ENCODE measurements at places on chromosomes 12 and 14.

- DNase-seq, result no peak
Measured at GRCh38 chr12:32418903-32419519, 19.7 kb downstream of the FGD4 start.

GRCh38 chr12:29073631-29074239 lies 75.3 kb upstream of the FAR2 start:
- DNase-seq, result no peak

DNA sequence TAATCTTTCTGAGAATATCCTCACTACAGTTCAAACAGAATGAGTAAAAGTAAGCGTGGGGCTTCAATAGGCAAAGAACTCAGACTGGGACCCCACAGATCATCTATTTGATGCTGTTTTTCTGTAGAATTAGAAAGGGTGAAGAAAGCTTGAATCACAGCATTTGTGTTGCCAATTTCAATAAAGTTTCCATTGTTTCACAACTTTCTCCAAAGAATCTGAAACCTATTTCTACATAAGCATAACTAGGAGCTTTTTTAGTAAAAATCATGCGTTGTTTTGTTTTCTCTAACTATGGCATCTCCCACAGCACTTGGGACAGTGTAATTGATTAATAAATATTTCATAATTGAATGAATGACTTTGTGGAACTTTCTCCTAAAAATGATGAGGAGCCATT lies 16.7 kb upstream of the NEDD1 start:
- DNase-seq, result no peak

GRCh38 chr12:3313675-3314663 lies 177.0 kb upstream of the PRMT8 start:
- peak; percentile 6 for DNase-seq

DNA sequence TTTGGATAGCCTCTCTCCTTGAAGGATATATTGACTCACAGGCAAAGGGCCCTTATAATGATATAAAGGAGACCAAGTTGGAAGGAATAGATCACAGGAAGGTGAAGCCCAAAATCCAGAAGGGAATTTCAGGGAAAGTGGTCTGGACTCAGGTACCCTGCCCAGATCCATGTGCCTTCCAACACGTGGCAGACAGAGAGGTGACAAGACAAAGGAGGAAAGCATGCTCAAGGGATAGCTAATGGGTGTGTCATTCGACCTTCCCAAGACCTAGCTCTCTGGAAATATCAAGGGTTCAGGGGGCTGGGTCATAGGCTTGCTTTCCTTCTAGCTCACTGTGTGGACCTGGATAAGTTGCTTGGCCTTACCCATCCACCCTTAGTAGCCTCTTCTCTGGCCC lies 214.3 kb downstream of the ZFP36L1 start:
- no peak for DNase-seq

- DNase-seq, result no peak
Measured at GRCh38 chr14:103537175-103537990, 8.4 kb downstream of the TRMT61A start.

DNA sequence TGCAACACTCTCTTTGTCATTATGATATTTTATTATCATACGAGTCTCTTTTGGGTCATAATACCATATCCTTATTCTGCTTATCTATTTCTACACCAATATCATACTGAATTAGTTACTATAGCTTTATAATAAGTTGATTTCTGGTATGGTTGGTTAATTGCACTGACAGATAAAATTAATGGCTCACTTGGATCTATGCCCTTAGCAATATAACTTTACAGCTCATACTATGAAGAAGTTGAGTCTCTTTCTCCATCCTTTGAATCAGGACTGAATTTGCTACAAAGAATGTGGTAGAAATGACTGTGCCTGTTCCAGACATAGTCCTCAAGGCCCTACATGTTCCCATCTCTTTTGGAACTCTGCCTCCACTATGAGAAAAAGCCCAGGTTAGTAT lies 139.7 kb upstream of the DYRK2 start:
- DNase-seq, result no peak

DNA sequence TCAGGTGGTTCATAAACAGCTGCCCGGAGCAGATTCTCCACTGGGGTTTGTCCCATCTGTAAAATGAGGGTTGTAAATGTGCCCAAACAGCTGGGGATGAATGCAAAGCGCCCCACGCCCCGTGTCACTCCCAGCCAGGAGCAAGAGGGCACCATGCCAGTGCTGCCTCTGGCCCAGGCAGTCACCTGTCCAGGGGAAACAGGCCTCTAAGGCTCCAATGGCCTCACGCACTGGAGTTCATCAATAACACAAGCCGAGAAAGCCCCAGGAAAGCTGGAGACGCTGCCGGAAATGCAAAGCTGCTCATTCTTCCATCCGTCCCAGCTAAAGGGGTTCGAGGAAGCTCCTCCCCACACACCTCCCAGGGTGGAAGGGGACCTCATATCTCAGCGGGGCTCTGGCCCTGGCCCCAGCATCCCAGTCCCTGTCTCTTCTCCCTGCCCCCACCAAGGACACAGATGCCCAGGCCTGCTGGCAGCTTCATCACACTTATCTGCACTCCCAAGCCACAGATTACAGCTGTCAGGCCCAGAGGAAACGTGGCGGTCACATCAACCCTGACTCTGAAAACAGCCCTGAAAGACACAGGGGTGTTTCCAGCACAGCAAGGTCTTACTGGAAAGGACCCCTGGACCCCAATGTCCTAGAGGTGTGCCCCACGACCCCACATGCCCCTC lies 21.5 kb downstream of the SCARB1 start:
- no peak for DNase-seq

- no peak for DNase-seq
Measured at GRCh38 chr12:57893431-57894353, 47.2 kb upstream of the CTDSP2 start.

- no peak for DNase-seq
Measured at GRCh38 chr12:95674631-95675030, 115.9 kb downstream of the NTN4 start.

GRCh38 chr14:95679148-95679815 lies 6.9 kb upstream of the TCL1B start:
- no peak for DNase-seq

- DNase-seq, result no peak
Measured at GRCh38 chr12:12734054-12734453, 16.9 kb downstream of the CDKN1B start.

DNA sequence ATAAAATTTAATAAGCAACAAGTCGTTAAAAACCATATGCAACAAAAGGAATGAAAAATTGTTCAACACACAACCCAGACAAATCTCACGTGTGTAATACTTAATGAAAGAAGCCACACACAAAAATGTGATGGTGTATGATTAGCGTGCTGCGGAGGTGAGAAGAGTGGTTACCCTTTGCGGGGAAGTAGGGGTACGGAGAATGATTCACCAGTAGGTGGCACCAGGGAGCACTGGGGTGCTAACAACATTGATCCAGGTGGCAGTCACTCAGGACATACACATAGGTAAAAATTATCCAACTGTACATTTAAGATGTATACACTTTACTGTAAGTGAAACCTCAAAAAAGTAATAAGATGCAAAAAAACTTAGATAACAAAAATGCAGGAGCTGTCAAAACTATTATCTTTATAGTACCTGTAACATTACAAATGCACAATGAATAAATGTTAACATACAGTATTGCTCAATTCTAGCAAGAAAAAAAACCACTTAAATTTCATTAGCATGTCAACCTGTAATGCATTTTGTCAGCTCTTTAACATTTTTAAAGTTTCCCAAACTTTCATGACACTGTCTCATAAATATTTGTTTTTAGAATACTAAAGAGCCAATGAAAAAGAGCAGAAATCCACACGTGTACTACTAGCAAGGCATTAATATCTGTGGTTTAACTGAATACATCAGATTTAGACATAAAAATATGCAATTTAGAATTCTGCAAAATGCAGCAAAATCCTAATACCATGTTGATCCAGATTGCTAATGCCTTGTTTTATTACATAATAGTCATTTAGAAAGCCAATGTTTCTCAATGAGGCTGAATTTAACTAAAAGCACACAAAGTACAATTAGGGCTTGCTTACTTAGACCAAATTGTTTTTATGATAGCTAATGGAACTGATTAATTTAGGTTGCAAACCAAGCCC lies 46.7 kb downstream of the TMCC3 start:
- no peak for DNase-seq

- no peak for DNase-seq
Measured at GRCh38 chr14:50399251-50400032, 2.8 kb upstream of the CDKL1 start.

DNA sequence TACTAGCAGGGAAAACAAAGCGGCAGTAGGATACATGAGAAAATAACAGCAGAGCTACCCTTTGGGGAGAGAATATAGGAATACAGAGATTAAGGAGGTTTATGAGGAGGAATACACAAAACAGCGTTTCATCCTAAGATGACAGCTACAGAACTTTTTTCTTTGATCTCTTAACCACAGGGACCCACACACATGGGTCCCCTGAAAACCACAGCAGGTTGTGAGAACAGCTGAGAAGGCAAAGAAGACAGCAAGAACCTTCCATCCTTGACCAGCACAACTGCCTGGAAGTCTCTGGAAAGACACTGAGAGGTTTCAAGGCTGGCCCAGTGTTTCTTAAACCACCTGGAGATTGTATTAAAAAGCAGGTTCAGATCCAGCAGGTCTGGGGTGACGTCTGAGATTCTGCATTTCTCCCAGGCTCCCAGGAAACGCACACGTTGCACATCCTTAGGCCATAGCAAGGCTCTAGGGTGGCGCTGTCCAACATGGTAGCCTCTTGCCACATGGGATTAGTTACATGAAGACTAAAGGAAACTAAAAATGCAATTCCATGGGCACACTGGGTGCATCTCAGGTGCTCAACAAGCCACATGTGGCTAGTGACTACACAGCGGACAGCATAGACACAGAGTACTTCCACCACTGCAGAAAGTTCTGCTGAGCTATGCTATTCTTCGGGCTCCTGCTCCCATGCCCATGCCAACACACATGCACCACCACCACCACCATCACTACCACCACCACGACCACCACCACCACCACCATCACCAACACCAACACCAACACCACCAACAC lies 92.3 kb downstream of the FOXN3 start:
- no peak for DNase-seq
